ENCODE measurements at places on chromosomes 13 and 19.
A peak's percentile ranks its signal among the peaks of the same experiment; 100 is the strongest.

DNA sequence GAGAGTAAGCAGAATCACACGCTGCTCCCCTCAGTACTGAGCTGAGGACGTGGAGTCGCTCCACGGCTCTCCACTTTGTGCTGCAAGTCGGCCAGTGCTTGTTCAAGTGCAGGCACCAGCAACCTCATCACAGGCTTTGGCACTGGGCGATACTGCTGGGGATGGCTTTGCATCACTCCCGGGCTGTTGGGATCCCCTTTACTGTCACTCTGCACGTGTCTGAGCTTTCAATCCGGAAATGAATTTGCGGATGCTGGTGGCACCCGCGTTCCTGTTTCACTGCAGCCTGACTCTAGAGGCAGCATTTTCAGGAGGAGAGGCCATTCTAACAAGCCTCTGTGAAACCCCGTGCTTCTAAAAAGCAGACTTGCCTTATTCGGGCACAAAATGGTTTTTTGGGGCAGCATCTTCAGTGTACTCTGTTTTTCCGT lies 19.1 kb downstream of the SMARCA4 start:
- no peak overlapping the region for H3K4me3 ChIP-seq
- H3K36me3 ChIP-seq: peaks cover 7% of the 10 kb centered on the region
- peaks cover 18% of the 10 kb centered on the region for H3K4me1 ChIP-seq
- H3K27ac ChIP-seq: no peak overlapping the region
- H3K27me3 ChIP-seq: no peaks in the 10 kb centered on the region

DNA sequence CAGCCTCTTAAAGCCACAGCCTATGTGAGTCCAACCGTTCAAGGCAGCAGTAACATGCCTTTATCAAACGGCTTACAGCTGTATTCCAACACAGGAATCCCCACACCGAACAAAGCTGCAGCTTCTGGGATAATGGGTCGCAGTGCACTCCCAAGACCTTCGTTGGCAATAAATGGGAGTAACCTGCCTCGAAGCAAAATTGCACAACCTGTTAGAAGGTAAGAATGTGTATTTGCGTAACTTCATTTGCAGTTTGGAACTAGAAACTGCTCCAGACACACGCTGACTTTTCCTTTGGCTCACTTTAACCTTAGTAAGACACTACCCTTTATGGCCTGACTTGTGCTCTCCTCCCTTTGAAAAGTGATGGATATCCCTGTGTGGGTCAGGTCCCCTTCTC lies 63.4 kb downstream of the SLAIN1 start:
- peaks cover 31% of the 10 kb centered on the region for H3K36me3 ChIP-seq
- no peak overlapping the region for H3K4me3 ChIP-seq
- no peak overlapping the region for H3K27ac ChIP-seq
- H3K4me1 ChIP-seq: no peaks in the 10 kb centered on the region
- no peaks in the 10 kb centered on the region for H3K27me3 ChIP-seq

DNA sequence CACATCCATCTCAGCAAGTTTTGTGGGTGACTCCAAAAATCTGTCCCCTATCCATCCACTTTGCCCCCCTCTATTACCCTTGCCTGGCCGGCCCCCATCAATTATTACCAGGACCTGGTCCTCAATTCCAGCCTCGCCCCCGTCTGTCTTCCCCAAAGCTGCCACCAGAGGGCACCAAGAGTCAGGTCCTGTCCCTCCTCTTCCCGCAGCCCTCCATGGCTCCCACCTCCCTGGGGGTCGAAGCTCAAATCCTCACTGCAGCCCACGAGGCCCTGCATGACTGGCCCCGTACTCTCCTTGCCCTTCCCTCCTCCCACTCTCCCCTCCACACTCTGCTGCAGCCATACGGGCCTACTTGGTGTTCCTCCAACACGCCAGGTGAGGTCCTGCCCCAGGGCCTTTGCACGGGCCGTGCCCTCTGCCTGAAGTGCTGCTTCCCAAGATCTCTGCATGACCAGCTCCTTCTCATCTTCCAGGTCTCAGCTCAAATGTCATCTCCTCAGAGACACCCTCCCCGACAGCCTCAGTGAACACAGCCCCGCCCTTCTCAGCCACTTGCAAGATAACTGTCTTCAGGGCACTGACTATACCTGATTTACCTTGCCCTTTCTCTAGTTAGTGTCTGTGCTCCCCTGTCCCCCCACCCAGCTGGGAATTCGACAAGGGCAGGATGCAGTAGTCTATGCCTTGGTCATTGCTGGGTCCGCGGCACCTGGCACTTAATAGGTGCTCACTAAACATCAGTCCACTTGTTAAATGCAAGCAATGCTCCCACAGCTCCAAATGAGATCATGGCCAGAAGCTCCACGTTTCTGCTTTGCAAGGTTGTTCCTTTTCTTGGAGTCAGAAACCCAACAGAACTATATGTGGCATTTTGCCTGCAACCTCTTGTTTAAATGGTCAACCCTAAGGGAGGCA lies 16.8 kb upstream of the SEMA6B start:
- no peak for DNase-seq
- H3K4me3 ChIP-seq: peak overlapping the region; percentile 2
- H3K4me1 ChIP-seq: peaks cover 23% of the 10 kb centered on the region

GRCh38 chr13:32195713-32196112 lies 119.5 kb downstream of the ZAR1L start:
- H3K27ac ChIP-seq: no peak overlapping the region
- no peak overlapping the region for H3K4me3 ChIP-seq
- no peak for DNase-seq
- peaks cover 5% of the 10 kb centered on the region for H3K4me1 ChIP-seq
- H3K36me3 ChIP-seq: peaks cover 5% of the 10 kb centered on the region

GRCh38 chr19:5172859-5173630 lies 167.6 kb downstream of the PTPRS start:
- DNase-seq: no peak
- peak overlapping the region; percentile 28 for H3K4me3 ChIP-seq
- H3K27me3 ChIP-seq: peaks cover 14% of the 10 kb centered on the region
- H3K36me3 ChIP-seq: no peaks in the 10 kb centered on the region

DNA sequence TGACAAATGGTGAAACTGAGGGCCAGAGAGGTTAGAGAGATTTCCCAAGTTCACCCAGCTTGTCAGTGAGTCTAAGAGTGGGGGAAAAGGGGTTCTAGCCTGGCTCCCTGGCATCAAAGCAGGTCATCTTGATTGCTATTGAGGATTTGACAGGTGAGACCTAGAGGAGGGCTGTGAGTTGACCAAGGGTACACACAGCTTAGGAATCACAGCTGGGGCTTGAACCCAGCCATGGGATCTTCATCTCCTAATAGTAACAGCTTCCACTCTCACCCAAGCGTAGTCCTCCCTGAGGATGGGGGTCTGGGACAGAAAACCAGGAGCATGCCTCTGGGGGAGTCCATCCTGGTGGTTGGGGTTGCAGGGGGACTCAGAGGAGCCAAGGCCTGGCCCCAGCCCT lies 6.8 kb downstream of the CYP4F8 start:
- no peaks in the 10 kb centered on the region for H3K4me1 ChIP-seq
- no peaks in the 10 kb centered on the region for H3K27me3 ChIP-seq
- H3K27ac ChIP-seq: no peak overlapping the region

- DNase-seq: no peak
- no peaks in the 10 kb centered on the region for H3K36me3 ChIP-seq
- H3K4me1 ChIP-seq: no peaks in the 10 kb centered on the region
- no peak overlapping the region for H3K27ac ChIP-seq
These were observed 61.3 kb downstream of the SLITRK6 start for GRCh38 chr13:85737952-85738351.

DNA sequence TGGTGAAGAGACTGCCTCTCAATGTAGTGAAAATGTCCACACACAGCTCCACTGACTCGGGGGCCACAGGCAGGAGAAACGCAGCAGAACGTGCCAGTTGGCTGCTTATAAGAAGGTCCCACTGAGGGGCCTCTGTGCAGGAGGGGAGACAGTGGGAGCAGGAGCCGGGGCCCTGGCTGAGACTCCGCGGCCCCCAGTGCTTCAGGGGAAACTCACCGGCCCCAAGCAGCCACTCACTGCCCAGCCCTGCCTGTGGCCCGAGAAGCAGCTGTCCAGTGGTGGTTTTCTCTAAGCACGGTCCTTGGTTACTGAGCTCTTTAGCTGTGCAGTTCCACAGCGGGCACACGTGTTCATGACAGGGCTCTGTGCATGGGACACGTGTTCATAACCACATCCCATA lies 91.9 kb upstream of the MCF2L start:
- no peak overlapping the region for H3K27ac ChIP-seq
- H3K4me3 ChIP-seq: no peak overlapping the region
- peaks cover 6% of the 10 kb centered on the region for H3K4me1 ChIP-seq
- H3K27me3 ChIP-seq: no peaks in the 10 kb centered on the region
- peaks cover 8% of the 10 kb centered on the region for H3K36me3 ChIP-seq
- DNase-seq: no peak

DNA sequence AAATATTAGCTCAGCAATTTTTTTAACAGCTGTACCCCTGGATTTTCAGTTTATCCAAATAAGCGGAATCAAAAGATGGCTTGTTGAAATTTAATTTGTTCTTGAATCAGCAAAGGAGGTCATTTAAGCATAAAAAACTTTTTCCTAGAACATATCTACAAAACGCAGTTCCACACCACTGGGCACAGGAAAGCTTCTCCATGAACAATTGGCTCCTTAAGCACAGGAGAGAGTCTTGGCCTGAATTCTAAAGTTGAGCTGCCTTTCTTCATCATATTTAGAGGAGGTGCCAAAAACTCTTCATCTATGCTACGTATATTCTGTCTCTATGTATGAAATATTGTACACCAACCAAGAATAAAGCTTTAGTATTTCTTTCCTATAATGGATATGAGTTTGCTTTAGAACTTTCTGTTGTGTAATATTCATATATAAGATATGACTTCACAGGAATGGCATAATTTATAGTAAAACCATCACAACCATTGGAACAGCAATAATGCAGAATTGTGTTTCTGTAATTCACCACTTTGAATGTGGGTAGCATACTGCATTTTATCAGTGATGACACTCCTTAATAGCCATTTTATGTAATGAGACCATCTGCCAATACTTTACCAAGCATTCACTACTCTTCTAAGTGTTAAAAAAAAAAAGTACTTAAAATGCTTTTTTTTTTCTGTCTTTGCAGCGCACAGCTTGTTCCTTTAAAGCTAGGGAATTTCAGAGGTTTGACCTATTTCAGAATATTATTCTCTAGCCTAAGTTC lies 263.7 kb downstream of the SLITRK6 start:
- H3K27ac ChIP-seq: no peak overlapping the region
- no peak overlapping the region for H3K4me3 ChIP-seq
- peaks cover 5% of the 10 kb centered on the region for H3K27me3 ChIP-seq
- DNase-seq: no peak
- no peaks in the 10 kb centered on the region for H3K4me1 ChIP-seq

GRCh38 chr19:3320354-3320670 lies 46.1 kb upstream of the NFIC start:
- peaks cover 24% of the 10 kb centered on the region for H3K27me3 ChIP-seq
- no peaks in the 10 kb centered on the region for H3K36me3 ChIP-seq
- H3K4me1 ChIP-seq: no peaks in the 10 kb centered on the region
- H3K27ac ChIP-seq: no peak overlapping the region
- DNase-seq: no peak

DNA sequence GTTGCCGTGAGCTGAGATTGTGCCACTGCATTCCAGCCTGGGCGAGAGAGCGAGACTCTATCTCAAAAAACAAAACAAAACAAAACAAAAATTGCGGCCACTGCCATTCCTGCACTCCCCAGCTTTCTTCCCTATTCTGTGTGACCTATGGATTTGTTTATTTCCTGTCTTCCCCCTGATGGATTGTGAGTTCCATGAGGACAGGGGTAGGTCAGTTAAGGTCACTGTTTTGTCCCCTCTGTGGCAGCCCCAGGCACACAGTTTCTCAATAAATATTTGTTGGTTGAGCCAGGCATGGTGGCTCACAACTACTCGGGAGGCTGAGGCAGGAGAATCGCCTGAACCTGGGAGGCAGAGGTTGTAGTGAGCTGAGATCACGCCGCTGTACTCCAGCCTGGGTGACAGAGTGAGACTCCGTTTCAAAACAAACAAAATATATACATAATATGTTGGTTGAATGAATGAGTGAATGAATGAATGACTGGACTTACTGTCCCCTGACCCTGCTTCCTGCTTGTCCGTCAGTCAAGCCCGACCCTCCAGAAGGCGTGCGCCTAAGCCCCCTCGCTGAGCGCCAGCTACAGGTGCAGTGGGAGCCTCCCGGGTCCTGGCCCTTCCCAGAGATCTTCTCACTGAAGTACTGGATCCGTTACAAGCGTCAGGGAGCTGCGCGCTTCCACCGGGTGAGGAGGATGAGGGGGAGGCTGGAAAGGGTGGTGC lies 5.0 kb downstream of the EBI3 start:
- H3K27ac ChIP-seq: no peak overlapping the region
- DNase-seq: no peak
- H3K4me1 ChIP-seq: no peaks in the 10 kb centered on the region

DNA sequence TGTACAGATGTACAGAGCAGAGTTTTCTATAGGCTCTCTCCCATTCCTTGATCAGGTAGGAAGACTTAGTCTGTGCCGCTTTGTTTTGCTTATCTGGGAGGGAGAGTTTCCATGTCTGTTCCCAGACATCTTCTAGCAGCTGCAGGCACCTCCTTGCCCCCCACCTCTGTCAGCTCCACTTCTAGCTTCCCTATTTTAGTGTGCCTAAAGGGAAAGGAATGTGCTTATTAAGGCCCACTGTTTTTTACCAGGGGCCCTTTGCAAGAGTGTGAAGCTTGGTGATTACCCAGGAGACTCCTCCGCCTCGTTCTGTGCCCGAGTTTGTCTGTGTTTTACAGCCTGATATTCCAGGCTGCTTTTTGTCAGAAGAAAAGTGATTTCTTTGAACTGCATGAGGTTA lies 1984.4 kb downstream of the OLFM4 start:
- no peak overlapping the region for H3K4me3 ChIP-seq
- H3K36me3 ChIP-seq: no peaks in the 10 kb centered on the region
- DNase-seq: no peak
- H3K27me3 ChIP-seq: no peaks in the 10 kb centered on the region
- H3K4me1 ChIP-seq: no peaks in the 10 kb centered on the region

GRCh38 chr13:43470610-43471009 lies 316.2 kb downstream of the ENOX1 start:
- no peaks in the 10 kb centered on the region for H3K36me3 ChIP-seq
- H3K27me3 ChIP-seq: no peaks in the 10 kb centered on the region
- H3K4me1 ChIP-seq: peaks cover 4% of the 10 kb centered on the region
- H3K4me3 ChIP-seq: no peak overlapping the region
- DNase-seq: no peak
- H3K27ac ChIP-seq: no peak overlapping the region

GRCh38 chr13:50678464-50679162 lies 164.9 kb downstream of the DLEU7 start:
- peaks cover 3% of the 10 kb centered on the region for H3K27me3 ChIP-seq
- H3K4me1 ChIP-seq: peaks cover 26% of the 10 kb centered on the region
- no peak overlapping the region for H3K4me3 ChIP-seq
- DNase-seq: no peak
- H3K27ac ChIP-seq: no peak overlapping the region

- no peaks in the 10 kb centered on the region for H3K36me3 ChIP-seq
- no peak for DNase-seq
- peak overlapping the region; percentile 76 for H3K4me3 ChIP-seq
- peak overlapping the region; percentile 92 for H3K27ac ChIP-seq
- H3K4me1 ChIP-seq: peaks cover 7% of the 10 kb centered on the region
These were observed 70.1 kb upstream of the IPO5 start for GRCh38 chr13:97883396-97883795.

DNA sequence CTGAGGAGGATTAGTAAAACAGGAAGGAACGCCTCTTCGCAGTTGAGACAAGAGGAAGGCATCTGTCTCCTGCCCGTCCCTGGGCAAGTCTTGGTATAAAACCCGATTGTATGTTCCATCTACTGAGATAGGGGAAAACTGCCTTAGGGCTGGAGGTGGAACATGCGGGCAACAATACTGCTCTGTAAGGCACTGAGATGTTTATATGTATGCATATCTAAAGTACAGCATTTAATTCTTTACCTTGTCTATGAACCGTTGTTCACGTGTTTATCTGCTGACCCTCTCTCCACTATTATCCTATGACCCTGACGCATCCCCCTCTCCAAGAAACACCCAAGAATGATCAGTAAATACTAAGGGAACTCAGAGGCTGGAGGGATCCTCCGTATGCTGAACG lies 722 bp upstream of the TIMM50 start:
- H3K36me3 ChIP-seq: peaks cover 9% of the 10 kb centered on the region
- H3K4me1 ChIP-seq: peaks cover 22% of the 10 kb centered on the region
- H3K4me3 ChIP-seq: peak overlapping the region; percentile 95
- H3K27me3 ChIP-seq: no peaks in the 10 kb centered on the region
- no peak for DNase-seq

All from type B pancreatic cell (in vitro differentiated cells).